ENCODE measurements at places on chromosomes 4 and X.
A peak's percentile ranks its signal among the peaks of the same experiment; 100 is the strongest.

GRCh38 chrX:103571726-103572125 is 13.6 kb upstream of the TCEAL4 start:
- DNase-seq = no peak

DNA sequence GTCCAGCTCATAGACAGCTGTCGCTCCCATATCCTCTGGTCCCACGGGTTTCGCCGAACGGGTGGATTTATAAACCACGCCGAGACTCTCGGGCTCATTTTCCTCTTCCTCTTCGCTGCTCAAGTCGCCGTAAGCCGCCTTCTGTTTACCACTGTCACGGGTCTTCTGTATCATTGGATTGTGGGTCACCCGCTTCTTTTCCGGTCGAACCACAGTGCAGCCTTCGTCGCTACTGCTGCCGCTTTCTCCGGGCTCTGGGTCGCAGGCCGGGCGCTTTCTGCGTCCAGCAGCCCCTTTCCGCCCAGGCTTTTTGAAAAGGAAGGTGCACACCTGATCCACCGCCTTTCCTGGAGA is 311 bp downstream of the RNF113A start:
- DNase-seq = no peak

GRCh38 chr4:168794881-168795280 is 215.2 kb downstream of the CBR4 start:
- no peak for DNase-seq

GRCh38 chr4:98639523-98639922 is 18.9 kb downstream of the TSPAN5 start:
- no peak for DNase-seq

DNA sequence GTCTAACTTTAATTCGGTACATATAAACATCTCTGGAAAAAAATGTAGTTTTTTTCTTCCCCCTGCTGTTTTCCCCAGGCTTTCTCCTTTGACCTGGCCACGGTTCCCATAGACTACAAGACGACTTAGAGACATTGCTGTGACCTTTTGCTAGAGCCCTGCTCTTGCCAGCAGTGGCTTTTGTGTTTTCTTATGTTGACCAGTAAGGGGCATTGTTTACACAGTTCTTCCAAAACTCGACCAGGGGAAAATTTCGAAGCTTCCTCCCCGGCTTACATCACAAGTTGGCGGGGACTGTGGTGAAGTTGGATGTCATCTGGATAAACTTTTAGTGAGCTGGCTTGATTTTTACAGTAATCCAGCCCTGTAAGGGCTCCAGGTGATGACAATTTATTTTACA is 9.3 kb downstream of the CCDC160 start:
- DNase-seq = no peak

GRCh38 chr4:151260526-151260925 is 16.4 kb upstream of the PRSS48 start:
- no peak for DNase-seq

DNA sequence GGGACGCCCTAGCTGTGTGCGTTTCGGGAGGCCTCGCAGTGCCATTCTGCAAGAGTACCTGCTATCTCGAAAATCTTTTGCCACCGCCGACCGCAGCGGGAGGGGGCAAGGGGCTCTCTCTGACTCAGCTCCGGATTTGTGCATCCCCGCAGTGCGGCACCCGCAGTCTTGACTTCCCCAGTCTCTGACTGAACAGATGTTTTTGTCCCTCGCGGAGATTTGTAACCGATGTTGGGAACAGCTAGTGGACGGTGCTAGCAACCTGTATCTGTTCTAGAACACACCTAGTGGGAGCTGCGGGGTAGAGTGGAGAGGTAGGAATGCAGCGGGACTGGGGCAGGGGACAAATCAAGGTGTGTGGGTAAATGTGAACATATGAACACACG is 17.2 kb downstream of the NKX6-1 start:
- no peak for DNase-seq

- DNase-seq = no peak
Observed at GRCh38 chrX:75748431-75748830, 36.6 kb downstream of the MAGEE2 start.

GRCh38 chrX:40807384-40807783 is 72.0 kb upstream of the MED14 start:
- no peak for DNase-seq

GRCh38 chrX:71671043-71671780 is 3.9 kb downstream of the LOC101059915 start:
- DNase-seq = no peak

- no peak for DNase-seq
Observed at GRCh38 chr4:115145393-115146160, 32.2 kb upstream of the NDST4 start.

DNA sequence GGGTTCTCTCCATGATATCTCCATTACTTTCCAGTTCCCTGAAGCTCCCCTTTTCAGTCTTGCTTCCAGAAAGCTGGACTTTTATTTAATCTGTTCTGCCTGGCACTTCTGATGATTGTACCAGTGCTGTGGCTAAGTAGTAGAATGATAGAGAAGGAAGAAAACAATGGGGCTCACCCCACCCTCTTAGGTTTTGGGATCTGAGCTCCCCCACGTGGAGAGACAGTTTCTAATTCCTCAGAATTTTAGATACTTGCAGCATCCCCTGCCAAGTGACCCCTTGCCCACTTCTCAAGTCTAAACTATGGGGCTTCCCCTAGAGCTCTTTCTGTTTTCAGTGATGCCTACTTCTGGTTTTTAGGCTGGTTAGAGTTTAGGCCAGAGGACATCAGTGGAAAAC is 73.9 kb downstream of the GC start:
- DNase-seq = no peak

GRCh38 chr4:117971403-117971802 is 62.9 kb upstream of the NDST3 start:
- DNase-seq = peak; percentile 79

GRCh38 chrX:15143050-15143824 is 126.6 kb downstream of the ASB9 start:
- peak; percentile 27 for DNase-seq

- no peak for DNase-seq
Observed at GRCh38 chr4:90840291-90840690, 713.1 kb downstream of the CCSER1 start.

- no peak for DNase-seq
Observed at GRCh38 chr4:11049001-11049400, 364.4 kb upstream of the CLNK start.

DNA sequence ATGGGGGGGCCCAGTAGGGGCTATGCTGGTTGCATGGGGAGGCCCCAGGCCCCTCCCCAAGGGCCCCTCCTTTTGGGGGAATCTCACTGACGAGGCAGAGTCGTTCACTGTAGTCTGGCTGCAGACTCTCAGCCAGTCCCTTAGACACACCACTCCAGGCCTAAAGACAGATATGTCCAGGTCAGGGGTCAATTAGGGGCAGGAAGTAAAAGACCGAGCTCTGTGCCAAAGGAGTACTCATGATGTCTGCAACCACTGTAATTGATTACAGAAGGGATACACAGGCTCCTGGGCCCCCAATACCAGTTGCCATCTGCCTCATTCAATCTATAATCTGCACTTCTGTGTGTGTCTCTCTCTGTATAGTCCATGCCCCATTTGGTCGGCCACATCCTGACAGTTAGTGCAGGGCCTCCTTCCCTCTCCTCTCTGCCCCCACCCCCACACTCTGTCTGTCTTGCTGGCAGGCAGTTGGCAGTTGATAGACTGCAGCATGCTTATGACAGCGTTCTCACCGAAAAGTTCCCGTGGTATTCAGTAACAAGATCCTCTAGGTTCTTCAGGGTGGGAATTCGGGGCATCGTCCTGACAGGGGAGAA is 1.3 kb upstream of the CXorf65 start:
- DNase-seq = no peak

DNA sequence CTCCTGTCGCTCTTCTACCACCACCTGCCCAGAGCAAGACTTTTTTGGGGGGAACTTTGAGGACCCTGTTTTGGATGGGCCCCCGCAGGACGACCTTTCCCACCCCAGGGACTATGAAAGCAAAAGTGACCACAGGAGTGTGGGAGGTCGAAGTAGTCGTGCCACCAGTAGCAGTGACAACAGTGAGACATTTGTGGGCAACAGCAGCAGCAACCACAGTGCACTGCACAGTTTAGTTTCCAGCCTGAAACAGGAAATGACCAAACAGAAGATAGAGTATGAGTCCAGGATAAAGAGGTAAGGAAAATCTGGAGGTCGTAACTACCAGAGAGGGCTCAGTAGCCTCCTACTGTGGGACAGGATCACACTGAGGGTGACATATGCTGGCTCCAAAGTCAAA is 364.5 kb downstream of the MAPK10 start:
- no peak for DNase-seq

DNA sequence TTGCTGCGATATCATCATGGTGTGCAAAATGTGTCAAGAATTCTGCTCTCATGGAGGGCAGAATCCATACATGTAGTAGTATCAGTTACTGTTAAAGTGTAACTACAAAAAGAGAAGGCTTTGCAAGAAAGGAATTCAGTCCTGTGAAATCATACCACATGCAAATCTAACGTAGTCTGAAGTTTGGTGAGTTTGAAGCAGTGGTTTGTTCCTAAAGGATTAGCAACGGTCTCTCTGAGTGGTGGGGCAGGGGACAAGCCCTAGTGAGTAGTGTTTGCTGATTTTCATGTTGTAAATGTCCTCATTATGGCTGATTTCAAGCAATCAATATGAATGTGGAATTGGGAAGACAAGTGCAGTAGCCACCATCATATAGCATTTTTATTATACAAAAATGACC is 47.1 kb upstream of the CLNK start:
- DNase-seq = no peak

DNA sequence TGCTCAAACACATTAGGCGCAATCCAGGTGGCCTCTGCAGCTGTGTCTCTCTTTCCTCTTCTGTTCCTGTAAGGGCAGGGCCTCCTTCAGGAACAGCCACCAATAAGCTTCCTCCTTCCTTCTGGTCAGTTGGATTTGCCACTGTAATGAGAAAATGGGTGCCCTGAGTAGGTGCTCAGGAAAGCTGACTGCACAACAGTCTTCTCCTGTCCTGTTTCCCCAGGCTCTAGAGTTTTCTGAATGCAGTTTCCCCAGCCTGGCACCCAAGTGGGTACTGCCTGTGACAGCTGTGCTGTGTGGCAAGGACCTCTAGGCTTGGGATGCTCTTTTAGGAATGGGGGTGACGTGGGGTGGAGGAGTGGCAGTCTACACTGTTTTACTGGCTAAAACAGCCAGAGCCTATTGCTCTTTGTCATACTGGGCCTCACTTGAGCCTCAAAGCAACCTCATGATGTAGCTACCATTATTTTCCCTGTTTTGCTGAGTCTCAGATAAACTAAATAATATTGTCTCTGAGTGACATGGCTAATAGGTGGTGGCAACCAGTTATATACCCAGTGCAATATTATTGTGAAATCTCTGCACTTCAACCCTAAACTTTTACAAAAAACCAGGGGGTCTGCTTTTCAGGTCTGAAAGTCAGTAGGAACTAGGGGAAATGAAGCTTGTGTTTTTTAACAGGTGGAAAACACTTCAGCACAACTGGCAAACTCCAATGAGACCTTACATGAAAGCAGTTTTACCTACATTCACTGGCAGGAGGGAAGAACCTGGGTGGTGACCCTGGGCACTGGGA is 1.2 kb downstream of the CXCL2 start:
- no peak for DNase-seq

GRCh38 chr4:165953181-165953580 is 80.1 kb downstream of the TLL1 start:
- no peak for DNase-seq

DNA sequence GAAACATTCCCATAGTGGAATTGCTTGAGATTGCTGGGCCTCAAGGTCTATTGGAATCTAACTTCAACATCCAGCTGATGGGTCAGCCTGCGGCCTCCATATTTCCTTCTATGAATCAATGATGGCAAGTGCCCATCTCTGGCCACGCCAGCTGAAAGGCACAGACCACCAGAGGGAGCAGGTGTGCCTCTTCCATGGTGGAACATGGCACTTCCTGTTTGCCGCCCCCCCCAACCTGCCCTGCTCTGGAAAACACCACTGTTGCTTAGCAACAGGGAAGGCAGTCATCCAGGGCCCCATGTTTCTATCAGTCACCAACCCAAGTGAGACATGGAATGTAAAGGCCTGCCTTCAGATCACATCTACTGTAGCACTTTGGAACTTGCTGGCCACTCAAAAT is 11.6 kb downstream of the PAGE4 start:
- DNase-seq = peak; percentile 42

DNA sequence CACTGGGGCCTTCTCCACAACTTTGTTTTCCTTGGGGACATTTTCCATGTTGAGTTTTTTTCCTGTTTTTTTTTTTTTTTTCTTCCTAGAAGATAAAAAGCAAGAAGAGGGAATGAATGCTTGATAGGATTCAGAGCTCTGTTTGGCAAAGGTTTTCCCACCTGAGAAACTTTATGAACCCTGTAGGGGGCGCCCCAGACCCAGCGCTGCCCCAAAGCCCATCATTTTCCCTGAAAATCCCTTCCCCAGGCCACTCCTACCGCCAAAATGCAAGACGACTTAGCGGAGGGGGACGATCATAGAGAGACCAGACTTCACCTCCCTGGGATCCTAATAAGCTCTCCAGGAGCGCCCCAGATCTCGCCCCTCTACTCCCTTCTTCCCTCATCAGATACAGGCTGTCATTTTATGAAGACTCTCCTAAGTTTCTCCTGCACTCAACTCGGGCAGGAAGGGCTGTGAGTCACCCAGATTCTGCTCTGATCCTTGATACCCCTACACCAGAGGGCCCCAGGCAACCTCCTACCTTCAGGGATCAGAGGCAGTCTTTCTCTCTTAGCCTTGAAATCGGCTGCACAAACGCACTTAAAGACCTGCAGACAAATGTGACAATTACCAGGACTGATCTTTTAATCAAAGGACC is 1.4 kb downstream of the BEX5 start:
- no peak for DNase-seq

GRCh38 chrX:154733066-154733425 is 17.8 kb downstream of the GAB3 start:
- peak; percentile 48 for DNase-seq

DNA sequence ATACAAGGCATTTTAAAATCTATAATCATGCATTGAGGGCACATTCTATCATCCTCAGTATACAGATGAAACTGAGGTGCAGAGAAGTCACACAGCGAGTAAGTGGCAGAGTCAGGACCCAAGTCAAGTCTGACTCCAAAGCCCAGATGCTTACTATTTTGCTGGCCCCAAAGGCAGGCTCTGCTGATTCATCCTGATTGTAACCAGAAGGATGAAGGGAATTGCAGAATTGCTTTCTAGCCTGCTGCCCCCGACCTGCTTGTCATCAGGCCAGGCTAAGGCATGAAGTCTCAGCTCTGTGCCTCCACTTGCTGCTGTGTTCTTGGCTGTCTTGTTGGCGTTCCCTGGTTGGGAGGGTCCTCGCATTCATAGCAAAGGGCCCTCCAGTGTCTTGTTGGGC is 62.7 kb downstream of the SLC9A6 start:
- DNase-seq = peak; percentile 65

GRCh38 chr4:37268319-37268718 is 23.8 kb downstream of the NWD2 start:
- DNase-seq = no peak

DNA sequence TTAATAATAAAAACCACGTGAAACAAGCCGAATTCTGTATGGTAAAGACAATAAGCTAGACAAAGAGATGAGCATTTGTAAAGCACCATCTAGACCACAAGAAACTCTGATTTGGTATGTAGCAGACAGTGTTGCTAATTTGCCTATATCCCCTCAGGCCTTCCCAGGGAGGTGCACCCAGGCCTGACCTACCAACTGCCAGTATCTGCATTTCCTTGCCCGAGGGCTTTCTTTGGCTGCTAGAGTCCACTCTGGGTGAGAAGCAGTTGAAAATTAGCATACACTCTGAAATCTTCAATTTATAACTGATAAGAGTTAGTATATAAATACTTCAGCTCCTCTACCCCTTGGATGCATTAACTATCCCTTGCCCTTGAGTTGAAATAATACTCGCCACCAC is 37.4 kb upstream of the IL1RAPL1 start:
- no peak for DNase-seq

- no peak for DNase-seq
Observed at GRCh38 chrX:150848914-150849365, 49.5 kb downstream of the CD99L2 start.
